NCI-H69 (cell line): ENCODE measurements at places on chromosomes 6 and 20.

DNA sequence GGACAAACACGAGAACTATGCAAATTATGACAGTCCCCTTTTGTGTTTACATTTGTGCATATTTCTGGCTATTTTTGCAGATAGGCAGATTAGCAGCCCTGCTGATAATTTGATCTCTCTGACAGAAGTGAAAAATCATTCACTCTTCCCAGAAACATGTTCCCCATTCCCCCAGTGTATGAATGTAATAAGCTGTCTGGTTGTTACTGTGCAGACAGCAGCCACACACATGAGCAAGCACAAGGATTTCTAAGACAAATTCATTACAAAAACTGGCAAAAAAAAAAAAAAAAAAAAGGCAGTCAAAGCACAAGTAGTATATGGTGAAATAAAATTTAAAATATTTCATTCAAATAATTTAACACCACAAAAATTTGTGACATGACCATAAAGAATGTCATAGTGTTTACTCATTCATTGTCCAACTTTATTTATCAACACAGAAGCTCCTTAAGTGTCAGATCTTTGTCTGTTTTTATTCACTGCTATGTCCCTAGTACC is 95.5 kb upstream of the VGLL2 start:
- DNase-seq = no peak

- DNase-seq = peak; percentile 84
These were observed 35.8 kb downstream of the GRIK2 start for GRCh38 chr6:101429270-101429669.

GRCh38 chr6:24766680-24767462 is 7.9 kb upstream of the GMNN start:
- DNase-seq = peak; percentile 61

DNA sequence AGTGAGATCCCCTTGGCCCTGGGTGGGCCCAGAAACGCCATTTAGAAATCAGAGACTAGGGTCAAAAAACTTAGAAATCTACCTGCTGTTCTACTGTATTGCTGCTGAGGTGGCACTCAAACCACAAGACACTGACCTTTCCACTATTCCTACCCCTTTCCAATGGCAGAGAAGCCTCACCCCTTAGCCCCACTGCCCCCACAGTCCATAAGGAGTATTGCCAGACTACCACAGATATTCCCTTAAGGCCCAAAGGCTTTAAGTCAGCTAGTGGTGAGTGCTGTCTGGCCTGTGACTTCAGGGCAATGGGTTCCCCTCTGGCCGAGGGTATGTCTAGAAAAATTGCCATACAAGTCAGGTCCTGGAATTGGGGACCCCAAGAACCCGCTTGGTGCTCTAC is 656.1 kb downstream of the COL12A1 start:
- DNase-seq = no peak

- peak; percentile 10 for DNase-seq
These were observed 19.0 kb upstream of the PREX1 start for GRCh38 chr20:48846516-48847492.

DNA sequence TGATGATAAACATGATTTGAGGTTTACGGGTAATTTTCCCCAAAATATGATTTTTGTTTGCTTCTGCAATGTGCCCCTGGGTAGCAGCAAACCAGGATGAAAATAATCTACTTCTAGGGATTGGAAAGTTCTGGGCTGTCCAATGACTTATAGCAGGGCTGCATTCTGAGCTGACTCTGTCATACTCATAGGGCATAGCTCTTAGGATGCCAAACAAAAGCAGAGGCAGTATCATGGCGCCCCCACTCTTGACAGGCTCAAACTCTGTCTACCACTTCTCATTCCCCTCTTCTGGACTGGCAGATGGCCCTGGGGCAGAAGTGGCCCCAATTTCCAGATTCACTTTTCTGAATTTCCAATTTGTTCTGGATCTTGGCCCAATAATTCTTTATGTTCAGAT is 10.3 kb downstream of the SERPINB1 start:
- no peak for DNase-seq

DNA sequence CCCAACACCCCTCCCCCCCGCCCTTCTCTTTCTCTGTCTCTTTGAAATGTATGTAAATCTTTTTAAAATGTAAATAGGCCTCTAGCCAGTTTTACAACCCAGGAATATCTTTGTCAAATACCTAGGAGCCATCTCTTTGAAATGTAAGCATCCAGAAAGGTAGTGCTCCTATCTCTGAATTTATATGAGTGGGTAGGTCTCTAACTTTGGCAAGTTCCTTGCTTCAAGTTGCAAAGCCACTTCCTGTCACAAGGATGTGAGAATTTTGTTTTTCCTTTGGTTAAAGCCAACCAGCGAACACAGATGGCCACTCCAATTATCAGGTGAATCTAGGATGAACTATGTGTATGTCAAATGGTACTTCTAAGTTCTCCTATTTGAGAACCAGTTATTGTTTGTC is 6.2 kb upstream of the DEFB132 start:
- DNase-seq = no peak

DNA sequence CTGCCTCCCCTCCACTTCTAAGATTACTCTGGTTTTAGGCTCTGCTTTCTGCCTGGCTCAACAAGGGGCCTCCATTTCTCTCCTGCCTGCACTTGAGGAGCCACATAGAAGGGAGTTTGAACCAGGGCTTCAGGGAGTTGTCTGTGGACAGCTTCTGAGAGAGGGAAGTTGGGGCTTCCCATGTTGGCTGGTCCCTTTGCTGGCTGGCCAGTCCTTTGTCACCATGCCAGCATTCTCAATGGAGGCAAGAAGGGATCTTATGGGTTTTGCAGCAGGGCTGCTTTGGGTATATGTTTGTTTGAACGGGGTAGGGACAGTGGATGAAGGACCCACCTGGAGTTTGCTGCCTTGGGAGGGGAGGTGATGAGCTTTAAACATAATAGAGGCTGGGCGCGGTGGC is 124.9 kb downstream of the CARMIL1 start:
- peak; percentile 45 for DNase-seq

DNA sequence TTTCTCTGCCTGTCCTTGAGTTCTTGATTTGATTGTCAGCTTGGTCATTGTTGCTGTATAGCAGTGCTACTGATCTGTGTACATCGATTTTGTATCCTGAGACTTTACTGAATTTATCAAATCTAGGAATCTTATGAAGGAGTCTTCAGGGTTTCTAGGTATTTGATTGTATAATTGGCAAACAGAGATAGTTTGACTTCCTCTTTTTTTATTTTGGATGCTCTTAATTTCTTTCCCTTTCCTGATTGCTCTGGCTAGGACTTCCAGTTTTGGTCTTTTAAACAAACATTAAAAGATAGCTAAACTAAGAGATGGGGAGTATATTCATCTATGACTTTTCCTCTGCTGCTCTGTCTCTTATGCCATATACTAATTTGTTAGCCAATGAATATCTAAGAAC is 62.4 kb downstream of the NCOA7 start:
- no peak for DNase-seq

- no peak for DNase-seq
These were observed 399.5 kb downstream of the PHF3 start for GRCh38 chr6:64034910-64035655.

- peak; percentile 7 for DNase-seq
These were observed 10.7 kb upstream of the TCFL5 start for GRCh38 chr20:62872184-62872847.

- DNase-seq = peak; percentile 93
These were observed 148.7 kb downstream of the SOX4 start for GRCh38 chr6:21742238-21742660.
